ENCODE measurements at places on chromosomes 2 and 18. TPM values are rescaled to one million over a fixed set of nuclear protein-coding genes. Genes with fewer than 3 reads are reported as not detected.

The TEKT4 gene
- total RNA-seq = not detected

The ALPG gene
- not detected for total RNA-seq

The ANKRD53 gene
- not detected for total RNA-seq

The CNDP1 gene
- total RNA-seq = not detected

The CLK1 gene
- total RNA-seq = 30.8 TPM

The MIB1 gene
- total RNA-seq = 25.4 TPM

The FECH gene
- total RNA-seq = 49.0 TPM

The COX5B gene
- total RNA-seq = 792 TPM

All from Caki2 (cell line).